Cardiac ventricle fibroblast (primary cell): ENCODE measurements at places on chromosomes 12 and 14. TPM values are rescaled to one million over a fixed set of nuclear protein-coding genes. Genes with fewer than 3 reads are reported as not detected.

The LALBA gene
- not detected in 2 replicates for total RNA-seq

The HSP90B1 gene
- total RNA-seq = 659 and 745 TPM in 2 replicates

The NELL2 gene
- 0.49 TPM in 1 of 2 replicates, not detected in the other for total RNA-seq

The NRXN3 gene
- 0.12 and 0.34 TPM in 2 replicates for total RNA-seq

The DDX23 gene
- 37.1 and 37.6 TPM in 2 replicates for total RNA-seq

The AQP2 gene
- 0.31 TPM in 1 of 2 replicates, not detected in the other for total RNA-seq

The RNF212B gene
- not detected in 2 replicates for total RNA-seq

The RAD52 gene
- 5.9 and 8.5 TPM in 2 replicates for total RNA-seq

The IAPP gene
- total RNA-seq = not detected in 2 replicates

The TGM1 gene
- total RNA-seq = 0.06 and 0.73 TPM in 2 replicates

The BHLHE41 gene
- 2.4 and 4.9 TPM in 2 replicates for total RNA-seq

The KRT75 gene
- not detected in 2 replicates for total RNA-seq

The RBM23 gene
- 91.8 and 153 TPM in 2 replicates for total RNA-seq

The PLEKHH1 gene
- 0.12 and 0.78 TPM in 2 replicates for total RNA-seq

The SERPINA9 gene
- total RNA-seq = not detected in 2 replicates

The AMIGO2 gene
- total RNA-seq = 0.29 and 0.75 TPM in 2 replicates

The KITLG gene
- 11.4 and 13.8 TPM in 2 replicates for total RNA-seq

The PCED1B gene
- 0.34 TPM in 1 of 2 replicates, not detected in the other for total RNA-seq

The GZMH gene
- total RNA-seq = not detected in 2 replicates

The GPRC5D gene
- not detected in 2 replicates for total RNA-seq

The ERC1 gene
- 21.1 and 21.2 TPM in 2 replicates for total RNA-seq

The OTX2 gene
- not detected in 2 replicates for total RNA-seq

The B4GALNT1 gene
- 0.25 and 0.29 TPM in 2 replicates for total RNA-seq

The SMCO2 gene
- not detected in 2 replicates for total RNA-seq

The DIO3 gene
- 0.20 and 1.2 TPM in 2 replicates for total RNA-seq

The CCDC196 gene
- not detected in 2 replicates for total RNA-seq

The AJUBA gene
- 9.9 and 12.6 TPM in 2 replicates for total RNA-seq

The NCKAP5L gene
- 20.7 and 25.1 TPM in 2 replicates for total RNA-seq

The LIN7A gene
- 7.1 and 14.1 TPM in 2 replicates for total RNA-seq

The OR4N5 gene
- total RNA-seq = not detected in 2 replicates

The CLEC2A gene
- total RNA-seq = not detected in 2 replicates

The CCDC38 gene
- not detected in 2 replicates for total RNA-seq

The KRT85 gene
- not detected in 2 replicates for total RNA-seq

The DACT1 gene
- 6.2 and 6.5 TPM in 2 replicates for total RNA-seq

The LRCOL1 gene
- total RNA-seq = not detected in 2 replicates

The STAB2 gene
- not detected in 2 replicates for total RNA-seq

The ERP29 gene
- total RNA-seq = 56.0 and 58.0 TPM in 2 replicates

The RNASE7 gene
- not detected in 2 replicates for total RNA-seq

The ANO4 gene
- total RNA-seq = 0.54 and 0.56 TPM in 2 replicates

The HHIPL1 gene
- 3.9 and 6.6 TPM in 2 replicates for total RNA-seq

The OR6C70 gene
- not detected in 2 replicates for total RNA-seq

The MYO1H gene
- total RNA-seq = not detected in 2 replicates

The CHGA gene
- 0.87 TPM in 1 of 2 replicates, not detected in the other for total RNA-seq

The PLEKHG7 gene
- 0.06 TPM in 1 of 2 replicates, not detected in the other for total RNA-seq

The SCYL2 gene
- 27.1 and 34.4 TPM in 2 replicates for total RNA-seq

The TMEM52B gene
- total RNA-seq = not detected in 2 replicates

The STAC3 gene
- total RNA-seq = 0.20 and 3.1 TPM in 2 replicates

The HOXC10 gene
- not detected in 2 replicates for total RNA-seq

The RERGL gene
- not detected in 2 replicates for total RNA-seq

The EMP1 gene
- 465 and 785 TPM in 2 replicates for total RNA-seq

The SLCO1B1 gene
- total RNA-seq = not detected in 2 replicates

The GLT8D2 gene
- 71.8 and 79.5 TPM in 2 replicates for total RNA-seq

The RIMKLB gene
- 5.1 and 5.7 TPM in 2 replicates for total RNA-seq

The CELA1 gene
- not detected in 2 replicates for total RNA-seq

The ANKS1B gene
- total RNA-seq = 7.8 and 10.9 TPM in 2 replicates

The MAP3K12 gene
- total RNA-seq = 30.6 and 31.4 TPM in 2 replicates

The PRR4 gene
- total RNA-seq = not detected in 2 replicates
